ENCODE measurements at places on chromosomes 7 and 10. TPM values are rescaled to one million over a fixed set of nuclear protein-coding genes. Genes with fewer than 3 reads are reported as not detected.

The SKAP2 gene
- 27.6 TPM for total RNA-seq

The ARHGAP19 gene
- total RNA-seq, result 19.1 TPM

The PPRC1 gene
- 49.9 TPM for total RNA-seq

DNA sequence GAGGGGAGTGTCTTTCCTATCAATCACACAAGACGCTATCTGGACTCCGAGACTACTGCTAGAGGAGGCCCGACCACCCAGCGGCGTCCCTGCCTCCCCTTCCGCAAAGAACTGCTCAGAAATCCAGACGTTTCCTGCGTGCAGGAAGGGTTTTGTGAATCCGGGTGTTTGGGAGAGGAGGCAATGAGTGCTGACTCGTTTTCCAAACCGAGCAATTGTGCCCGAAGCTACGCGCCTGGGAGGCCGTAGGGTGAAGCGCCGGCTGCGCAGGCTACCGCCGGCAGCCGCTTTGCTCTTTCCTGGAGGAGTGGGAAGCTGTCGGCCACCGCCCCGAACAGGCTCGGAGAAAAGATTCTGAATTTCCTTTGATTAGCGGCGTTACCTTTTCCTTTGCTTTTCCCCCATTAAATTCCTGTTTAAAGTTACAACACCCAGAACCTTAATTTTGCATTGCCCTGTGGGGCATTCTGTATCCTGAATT lies 5.3 kb downstream of the VAX1 start:
- DNase-seq, result no peak

GRCh38 chr10:5317547-5318107 lies 47.1 kb upstream of the UCN3 start:
- peak; percentile 11 for DNase-seq

DNA sequence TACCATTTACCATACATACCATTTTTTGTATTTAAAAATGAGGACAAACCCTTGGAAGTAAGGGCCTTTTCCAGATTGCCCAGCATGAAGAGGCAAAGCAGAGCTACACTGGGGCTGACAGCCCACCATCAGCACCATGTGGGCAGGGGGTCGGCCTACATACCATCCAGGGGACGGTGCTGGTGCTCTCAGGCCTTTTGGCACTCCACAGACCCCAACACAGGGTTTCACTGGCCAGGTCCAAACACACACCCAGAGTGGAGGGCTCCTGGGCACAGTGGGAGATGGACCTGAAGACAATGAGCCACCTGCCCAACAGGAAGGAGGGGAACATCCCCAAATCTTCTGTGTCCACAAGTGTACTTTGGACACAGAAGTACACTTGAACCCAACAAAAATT lies 69.2 kb upstream of the CAMK2B start:
- DNase-seq, result no peak

The FOXP2 gene
- total RNA-seq, result 3.3 TPM

GRCh38 chr10:123769647-123770046 lies 103.5 kb downstream of the GPR26 start:
- DNase-seq, result no peak

- no peak for DNase-seq
These were observed 128.6 kb upstream of the SLC26A5 start for GRCh38 chr7:103574576-103574975.

GRCh38 chr10:71075086-71075758 lies 137.1 kb upstream of the UNC5B start:
- no peak for DNase-seq

- DNase-seq, result no peak
These were observed 378 bp downstream of the PIK3AP1 start for GRCh38 chr10:96719850-96720421.

The ADD3 gene
- 55.2 TPM for total RNA-seq

DNA sequence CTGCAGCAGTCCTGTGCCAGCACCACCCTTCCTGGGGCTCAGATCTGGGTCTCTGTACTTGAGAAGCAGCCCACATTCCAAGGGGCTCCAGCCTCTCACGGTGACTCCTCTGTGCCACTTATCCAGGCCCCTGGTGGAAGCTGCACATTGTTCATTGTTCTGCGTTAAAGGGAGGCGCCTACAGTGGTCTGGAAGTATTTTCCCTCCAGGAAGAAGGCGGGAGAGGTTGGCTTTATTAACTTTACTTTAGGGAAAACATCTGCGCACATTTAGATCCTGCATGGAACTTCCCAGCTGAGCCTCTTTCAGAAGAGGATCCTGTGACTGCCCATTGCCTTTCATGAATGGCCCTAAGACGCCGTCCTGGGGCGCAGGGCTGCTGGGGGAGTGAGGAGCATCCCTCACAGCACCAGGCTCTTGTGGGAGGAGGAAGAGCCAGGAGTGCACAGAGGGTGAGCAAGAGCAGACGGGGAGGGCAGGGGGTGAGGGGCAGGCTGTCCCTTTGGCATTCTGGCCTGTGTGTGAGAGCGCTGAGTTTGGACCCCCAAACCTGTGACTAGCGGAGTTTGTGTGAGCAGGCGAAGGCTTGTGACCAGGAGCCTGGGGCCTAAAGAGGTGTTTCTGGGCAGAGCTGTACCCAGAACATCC lies 98.6 kb upstream of the BTBD16 start:
- no peak for DNase-seq

GRCh38 chr10:29250066-29250465 lies 38.8 kb upstream of the LYZL1 start:
- no peak for DNase-seq

- no peak for DNase-seq
These were observed 112.5 kb downstream of the SVIL start for GRCh38 chr10:29522061-29522855.

DNA sequence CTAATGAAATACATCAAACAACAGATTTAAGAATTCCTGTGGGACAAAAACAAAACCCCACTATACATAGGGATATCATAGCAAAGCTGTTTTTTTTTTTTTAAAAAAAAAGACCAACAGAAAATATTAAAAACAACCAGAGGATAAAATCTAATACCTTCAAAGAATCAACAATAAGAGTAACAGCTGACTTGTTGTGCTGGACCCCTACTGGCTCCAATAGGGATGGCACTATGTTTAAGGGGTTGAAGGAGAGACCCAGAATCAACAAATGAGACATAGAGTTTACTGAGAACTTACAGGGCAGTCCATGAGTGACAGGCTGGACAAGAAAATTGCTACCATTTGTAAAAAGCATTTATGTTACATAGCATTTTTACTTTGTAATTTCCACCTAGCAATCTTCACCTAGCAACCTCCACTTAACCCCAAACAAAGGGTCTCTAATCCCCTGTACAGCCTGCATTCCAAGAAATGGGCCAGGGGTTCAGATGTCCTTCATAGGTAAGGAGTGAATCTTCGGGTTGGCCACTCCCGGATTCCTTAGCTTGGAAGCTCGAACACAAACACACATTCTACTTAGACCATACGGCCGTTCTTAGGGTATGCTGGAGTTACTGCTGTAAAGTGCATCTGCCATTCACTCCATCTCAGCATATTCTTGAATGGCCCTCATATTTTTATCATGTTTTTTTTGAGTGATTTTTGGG lies 25.8 kb downstream of the ASZ1 start:
- no peak for DNase-seq

GRCh38 chr7:16708511-16708910 lies 45.0 kb upstream of the TSPAN13 start:
- DNase-seq, result no peak
